Retinal pigment epithelial cell (primary cell): ENCODE measurements at places on chromosomes 16 and 17.

DNA sequence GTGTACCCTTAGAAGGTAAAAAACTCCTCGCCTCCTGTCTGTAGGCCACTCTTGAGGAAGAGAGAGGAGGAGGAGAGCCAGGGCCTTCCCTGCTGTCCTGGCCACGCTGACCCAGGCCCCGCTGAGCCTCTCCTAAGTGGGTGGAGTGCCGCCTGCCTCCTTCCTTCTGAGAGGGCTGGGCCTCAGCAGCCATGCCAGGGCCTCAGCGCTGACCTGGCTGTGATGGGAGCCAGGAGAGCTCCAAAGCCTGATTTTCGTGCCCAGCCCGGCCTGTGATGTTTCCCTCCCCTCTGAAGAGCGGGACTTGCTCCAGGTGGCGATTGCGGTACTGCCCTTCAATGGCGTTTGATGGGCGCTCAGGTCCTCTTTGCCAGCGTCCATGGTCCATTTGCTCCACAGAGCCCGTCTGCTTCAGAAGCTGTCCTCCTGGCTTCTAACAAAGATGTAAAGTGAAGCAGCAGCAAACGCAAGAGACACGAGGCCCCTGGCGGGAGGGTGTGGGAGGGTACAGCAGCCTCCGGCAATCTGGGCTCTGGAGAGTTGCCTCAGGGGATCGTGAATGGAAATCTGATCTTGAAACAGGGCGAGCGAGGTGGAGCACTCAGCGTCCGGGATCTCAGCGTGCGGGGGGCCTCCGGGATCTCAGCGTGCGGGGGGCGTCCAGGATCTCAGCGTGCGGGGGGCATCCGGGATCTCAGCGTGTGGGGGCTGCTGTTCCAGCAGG, 93.5 kb downstream of the NPIPB11 start:
- DNase-seq = no peak

- DNase-seq = no peak
Observed at GRCh38 chr16:66754819-66755218, 3.4 kb upstream of the DYNC1LI2 start.

- DNase-seq = no peak
Observed at GRCh38 chr16:73066927-73067670, 19.2 kb upstream of the ZFHX3 start.

GRCh38 chr16:6016530-6017184, 919.1 kb upstream of the EEF2KMT start:
- DNase-seq = peak; percentile 6

- peak; percentile 92 for DNase-seq
Observed at GRCh38 chr16:19291475-19291874, 5.9 kb downstream of the CLEC19A start.

DNA sequence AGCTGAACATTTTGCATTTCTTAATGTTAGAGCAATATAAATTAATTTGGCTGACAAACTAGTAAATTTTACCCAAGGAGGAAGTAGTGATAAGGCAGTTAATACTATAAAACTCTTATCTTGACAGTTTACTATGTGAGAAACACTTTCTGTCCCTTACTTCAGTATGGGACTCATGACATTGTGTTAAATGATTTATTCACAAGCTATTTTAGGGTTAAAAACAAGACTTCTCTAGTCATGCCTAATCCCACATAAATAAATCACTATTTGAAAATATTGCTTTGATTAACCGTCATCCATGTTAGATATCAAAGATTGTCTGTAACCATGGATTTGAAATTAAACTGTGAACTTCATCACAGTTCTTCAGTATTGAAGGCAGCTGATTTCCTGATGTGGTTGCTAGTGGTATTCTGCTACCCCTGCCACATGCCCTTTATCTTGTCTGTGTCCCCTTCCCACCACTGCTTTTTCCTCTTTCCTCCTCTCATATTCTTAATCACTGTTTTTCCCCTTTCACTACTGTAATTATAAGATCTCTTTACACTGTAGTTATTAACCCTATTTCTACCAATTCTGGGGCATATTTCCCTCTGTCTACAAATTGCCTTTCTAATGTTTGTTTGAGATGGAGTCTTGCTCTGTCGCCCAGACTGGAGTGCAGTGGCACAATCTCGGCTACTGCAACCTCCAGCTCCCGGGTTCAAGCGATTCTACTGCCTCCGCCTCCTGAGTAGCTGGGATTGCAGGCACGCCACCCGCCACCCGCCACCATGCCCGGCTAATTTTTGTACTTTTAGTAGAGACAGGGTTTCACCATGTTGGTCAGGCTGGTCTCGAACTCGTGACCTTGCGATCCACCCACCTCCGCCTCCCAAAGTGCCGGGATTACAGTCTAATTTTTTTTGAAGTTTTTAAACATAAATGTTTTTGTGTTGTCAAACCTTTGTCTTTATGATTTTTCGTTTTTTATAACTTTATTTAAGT, 95.6 kb downstream of the STXBP4 start:
- no peak for DNase-seq

- no peak for DNase-seq
Observed at GRCh38 chr16:8694795-8695728, 20.6 kb downstream of the ABAT start.

DNA sequence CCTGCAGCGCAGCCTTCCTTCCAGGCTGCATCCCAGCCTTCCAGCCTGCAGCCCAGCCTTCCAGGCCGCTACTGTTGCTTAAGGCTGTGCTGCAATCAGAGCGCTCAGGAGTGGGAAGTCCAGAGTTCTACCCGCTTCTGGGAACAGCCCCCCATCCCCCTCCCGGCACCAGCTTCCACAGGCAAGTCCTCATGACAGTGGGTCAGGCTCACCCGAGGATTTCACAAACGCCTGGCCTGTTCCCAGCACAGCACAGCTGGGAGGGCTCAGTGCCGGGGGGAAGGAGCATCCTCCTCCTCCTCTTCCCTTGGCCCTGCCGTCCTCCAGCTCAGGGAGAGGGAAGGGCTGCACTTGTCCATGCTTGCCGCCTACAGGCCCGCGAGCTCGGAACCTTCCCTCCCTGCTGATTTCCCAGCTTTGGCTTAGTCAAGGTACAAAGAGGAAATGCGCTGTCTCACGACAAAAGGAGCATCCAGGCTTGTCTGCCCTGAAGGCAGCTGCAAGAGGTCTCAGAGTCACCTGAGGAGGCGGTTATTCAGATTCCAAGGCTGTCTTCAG, 8.3 kb downstream of the SOCS3 start:
- no peak for DNase-seq

GRCh38 chr17:44952946-44953475, 5.4 kb upstream of the KIF18B start:
- DNase-seq = no peak

GRCh38 chr16:84323606-84324005, 28.9 kb downstream of the WFDC1 start:
- DNase-seq = no peak

DNA sequence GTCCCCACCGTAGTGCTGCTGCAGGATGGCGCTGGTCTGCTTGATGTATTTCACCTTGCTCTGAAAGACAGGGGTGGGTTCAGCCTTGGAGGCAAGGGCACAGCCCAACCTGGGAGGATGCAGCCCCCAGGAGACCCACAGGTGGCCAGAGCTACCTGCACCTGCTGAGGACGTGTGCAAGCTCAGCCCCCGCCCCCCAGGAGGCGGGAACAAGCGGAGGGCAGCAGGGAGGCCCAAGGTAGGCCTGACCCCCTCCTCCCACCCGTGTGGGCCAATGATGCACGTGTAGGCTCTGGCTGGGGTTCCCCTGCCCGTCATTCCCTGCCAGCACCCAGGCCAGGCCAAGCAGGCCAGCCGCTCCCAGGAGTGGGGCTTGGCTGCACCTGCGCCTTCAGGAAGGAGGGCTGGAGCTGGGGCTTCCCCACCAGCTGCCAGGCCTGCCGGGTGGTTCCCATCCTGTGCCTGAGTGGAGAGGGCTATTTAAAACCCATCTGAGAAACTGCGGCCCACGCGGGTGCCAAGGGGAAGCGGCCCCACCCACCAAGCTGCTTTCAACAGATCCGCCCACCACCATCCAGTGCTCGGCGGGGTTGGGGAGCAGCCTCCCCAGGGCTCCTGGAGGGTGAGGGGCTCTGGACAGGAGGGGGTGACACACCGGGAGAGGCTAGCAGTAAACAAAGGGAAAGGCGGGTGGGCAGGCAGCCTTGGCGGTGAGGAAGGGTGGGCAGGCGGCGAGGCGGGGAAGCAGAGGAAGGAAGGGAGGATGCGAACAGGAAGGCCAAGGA, 3.8 kb downstream of the NTHL1 start:
- no peak for DNase-seq

DNA sequence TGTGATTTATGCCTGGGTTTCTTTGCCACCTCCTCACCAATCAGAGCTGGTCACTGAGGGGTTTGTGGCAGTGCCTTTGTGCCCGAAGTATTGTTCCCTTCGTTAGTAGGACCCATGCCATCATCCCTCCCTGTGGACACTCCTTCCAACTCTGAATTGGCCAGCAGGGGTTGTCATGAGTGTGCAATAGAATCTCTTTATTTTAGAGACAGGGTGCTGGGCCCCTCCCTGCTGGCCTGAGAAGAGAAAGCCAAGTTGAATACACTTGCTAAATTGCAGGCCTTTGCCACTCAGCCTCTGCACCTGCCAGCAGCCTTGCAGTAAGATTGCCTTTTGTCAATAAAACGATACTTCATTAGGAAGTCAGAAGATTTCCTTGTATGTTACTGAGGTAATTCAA, 40.7 kb upstream of the SLC12A3 start:
- DNase-seq = no peak

- no peak for DNase-seq
Observed at GRCh38 chr17:43430936-43431713, 32.3 kb downstream of the ARL4D start.

GRCh38 chr17:44257815-44258760, 9.8 kb downstream of the SLC4A1 start:
- DNase-seq = no peak

DNA sequence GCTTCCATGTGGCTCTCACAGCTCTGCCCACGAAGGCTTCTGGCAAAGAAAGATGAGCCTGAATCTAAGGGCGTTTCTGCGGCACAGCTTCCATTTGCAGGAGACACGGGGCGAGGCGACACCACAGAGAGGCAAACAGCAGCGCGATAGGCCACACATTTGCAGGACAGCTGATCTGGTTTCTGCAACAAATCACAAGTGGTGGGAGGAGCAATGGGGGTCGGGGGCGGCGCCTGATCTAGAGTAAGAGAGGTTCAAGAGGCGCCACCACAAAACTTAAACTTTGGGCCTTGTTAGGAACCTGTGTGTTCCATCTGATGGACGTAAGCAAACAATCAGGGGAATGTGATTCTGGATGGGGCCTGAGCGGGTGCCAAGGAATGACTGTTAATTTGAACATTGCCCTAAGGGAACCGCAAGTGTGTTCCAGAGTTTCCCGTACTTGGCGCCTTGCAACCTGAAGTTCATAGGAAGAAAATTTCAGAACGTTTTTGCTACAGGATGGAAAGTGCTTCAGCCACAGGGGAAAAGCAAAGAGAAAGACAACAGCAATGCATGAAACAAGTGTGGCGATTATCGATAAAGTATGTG, 18.9 kb upstream of the ENPP7 start:
- no peak for DNase-seq

GRCh38 chr16:20675488-20676267, 21.8 kb downstream of the ACSM1 start:
- DNase-seq = no peak

DNA sequence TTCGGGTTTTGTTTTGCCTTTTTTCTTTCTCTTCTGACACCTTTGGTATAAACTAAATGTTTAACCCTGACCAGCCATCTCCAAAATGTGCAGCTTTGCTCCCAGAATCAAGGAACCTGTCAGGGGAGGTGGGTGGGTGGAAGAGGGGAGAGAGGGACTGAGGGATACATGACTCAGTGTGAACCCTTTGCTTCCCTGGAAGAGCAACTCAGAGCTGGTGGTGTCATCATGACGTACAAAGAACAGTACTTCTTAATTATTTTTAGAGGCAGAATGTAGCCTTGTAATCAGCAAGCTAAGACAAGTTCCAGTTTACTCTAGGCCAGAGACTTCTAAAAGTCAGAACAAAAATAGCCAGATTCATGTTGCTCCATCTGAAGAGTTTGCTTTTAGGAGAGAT, 119.6 kb upstream of the HAS3 start:
- no peak for DNase-seq

DNA sequence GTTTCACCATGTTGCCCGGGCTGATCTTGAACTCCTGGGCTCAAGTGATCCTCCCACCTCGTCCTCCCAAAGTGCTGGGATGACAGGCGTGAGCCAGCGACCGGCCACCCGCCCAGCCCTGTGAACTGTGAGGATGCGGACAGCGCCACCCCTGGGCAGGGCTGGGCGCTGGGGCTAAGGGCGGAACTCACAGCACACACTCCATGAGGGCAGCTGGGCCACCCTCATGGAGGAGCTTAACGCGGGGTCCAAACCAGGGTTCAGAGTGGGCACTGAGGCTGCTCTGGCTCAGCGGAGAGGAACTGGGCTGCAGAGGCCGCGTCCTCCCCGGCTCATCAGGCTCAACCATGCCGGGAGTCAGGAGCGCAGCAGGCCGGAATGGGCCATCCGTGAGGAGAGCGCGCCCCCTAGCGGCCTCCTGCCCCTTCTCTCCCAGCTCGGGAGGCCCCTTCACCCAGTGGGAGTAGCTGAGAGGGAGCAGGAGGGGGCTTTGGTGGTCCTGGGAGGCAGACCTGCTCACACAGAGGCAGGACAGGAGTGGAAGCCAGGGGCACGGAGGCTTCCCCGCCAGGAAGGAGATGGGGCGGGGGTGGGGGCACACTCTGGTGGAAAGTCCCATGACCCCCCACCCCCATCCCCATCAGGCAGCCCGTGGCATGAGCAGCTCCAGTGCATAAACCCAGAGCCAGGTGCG, 13.8 kb downstream of the CORO7 start:
- no peak for DNase-seq

DNA sequence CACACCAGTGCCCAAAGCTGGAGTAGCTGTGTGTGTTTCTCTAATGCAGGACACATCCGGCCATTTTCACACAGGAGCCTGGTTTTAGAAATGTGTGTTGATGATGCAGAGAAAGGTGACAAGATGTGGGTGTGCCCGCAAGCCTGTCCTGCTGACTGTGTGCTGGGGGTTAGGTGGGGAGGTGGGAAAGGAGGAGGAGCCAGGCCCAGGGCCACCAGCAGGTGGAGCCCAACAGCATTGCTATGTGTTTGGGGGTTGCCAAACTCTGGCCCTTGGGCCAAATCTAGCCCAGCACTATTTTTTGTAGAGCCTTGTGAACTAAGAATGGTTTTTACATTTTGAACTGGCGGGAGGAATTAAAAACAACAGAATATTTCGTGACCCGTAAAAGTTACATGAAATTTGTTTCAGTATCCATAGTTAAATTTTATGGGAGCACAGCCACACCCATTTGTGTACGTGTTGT, 61.7 kb upstream of the LGALS9 start:
- no peak for DNase-seq

DNA sequence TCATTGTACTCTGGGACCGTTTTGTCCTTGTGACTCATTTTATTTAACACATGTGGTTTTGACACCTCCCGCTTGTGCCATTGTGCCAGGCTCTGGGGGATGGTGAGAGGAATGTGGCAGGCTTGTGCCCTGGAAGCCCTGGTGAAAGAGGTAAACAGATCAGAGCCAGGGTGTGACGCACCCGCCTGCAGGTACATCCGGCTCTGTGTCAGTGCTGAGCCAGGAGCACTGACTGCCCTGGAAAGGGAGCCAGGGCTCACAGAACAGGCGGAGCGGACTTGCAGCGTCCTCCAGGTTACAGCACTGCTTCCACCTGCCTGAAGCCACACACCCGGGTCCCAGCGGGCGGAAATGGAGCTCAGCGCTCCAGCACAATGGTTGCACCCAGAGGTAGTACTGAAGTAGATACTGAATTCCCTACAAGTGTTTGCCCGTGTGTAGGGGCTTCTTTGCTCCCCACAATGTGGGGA, 30.6 kb downstream of the CDRT15 start:
- peak; percentile 58 for DNase-seq

- no peak for DNase-seq
Observed at GRCh38 chr16:75337430-75337829, 86.0 kb upstream of the BCAR1 start.

- DNase-seq = no peak
Observed at GRCh38 chr16:7653746-7654461, 321.3 kb downstream of the RBFOX1 start.

GRCh38 chr17:8793649-8794048, 5.5 kb downstream of the MFSD6L start:
- DNase-seq = no peak
